ENCODE measurements at places on chromosomes 2 and 18.
A peak's percentile ranks its signal among the peaks of the same experiment; 100 is the strongest.

- DNase-seq: no peak
Measured at GRCh38 chr2:44779793-44780192, 161.7 kb upstream of the SIX3 start.

DNA sequence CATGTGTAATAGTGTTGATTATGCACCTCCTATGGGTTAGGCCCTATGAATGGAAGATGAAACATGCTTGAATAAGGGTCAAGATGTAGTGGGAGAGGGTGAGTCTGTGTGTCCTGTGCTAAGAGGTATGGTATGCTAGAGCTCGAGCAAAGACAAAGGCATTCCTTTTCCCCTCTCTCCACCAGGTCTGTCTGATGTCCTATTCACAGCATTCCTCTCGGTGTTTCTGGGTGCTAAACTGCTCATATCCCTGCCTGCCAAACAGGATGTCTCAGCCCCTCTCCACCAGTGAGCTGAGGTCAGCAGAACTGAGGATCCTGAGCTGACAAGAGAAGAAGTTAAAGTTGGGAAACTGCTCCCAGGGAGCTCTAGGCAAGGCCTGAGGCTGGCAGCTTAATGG is 344.9 kb downstream of the TSN start:
- no peak for DNase-seq

- no peak for DNase-seq
Measured at GRCh38 chr2:28355521-28356094, 37.0 kb upstream of the FOSL2 start.

DNA sequence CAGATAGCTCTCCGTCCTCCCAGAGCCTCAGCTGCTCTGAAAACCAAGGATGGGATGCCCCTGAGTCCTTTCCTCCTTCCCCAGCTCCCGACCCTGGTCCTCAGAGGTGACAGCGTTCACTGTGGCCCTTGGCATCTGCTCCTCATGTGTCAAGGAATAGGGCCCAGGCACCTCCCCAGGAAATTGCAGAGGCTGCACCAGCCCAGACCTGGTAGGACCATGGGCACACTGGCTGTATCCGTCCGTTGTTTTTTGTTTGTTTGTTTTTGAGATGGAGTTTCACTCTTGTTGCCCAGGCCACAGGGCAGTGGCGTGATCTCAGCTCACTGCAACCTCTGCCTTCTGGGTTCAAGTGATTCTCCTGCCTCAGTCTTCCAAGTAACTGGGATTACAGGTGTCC is 37.5 kb upstream of the SLC66A3 start:
- DNase-seq: no peak

DNA sequence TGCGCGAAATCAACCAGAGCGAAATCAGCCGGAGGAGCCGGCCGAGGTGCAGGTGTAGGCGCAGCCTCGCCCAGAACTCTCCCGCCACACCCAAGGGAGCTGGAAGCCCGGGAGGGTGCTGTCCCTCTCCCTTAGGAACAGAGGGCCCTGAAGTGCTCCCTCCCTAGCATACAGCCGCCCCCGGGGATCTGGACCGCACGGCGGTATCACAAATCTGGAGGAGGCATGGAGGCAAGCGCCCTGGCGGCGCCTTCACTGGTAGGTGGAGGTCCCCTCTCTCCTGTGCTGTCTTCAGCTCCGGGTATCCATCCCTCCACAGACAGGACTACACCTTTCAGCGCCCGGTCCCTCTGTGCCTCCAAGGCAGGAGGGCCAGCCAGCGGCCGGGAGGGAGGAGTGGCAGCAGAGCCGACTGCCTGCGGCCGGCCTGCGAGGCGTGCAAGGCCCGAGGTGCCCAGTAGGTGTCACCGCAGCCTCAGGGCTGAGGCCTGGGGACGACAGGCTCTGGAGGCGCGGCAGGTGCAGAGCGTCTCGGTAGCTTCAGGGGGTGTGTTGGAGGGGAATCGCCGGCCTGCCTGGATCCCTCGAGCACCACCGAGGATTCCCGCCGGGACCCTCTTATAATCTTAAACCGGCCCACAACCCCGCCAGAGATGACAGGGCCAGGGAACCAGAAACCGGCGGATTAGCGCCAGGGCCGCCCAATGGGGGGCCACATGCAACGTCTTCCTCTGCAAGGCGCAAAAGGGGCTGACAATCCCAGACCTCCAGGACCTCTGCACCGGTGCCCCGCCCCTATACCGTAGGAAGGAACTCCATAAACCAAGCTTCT is 2.8 kb downstream of the IHH start:
- peak; percentile 74 for DNase-seq

DNA sequence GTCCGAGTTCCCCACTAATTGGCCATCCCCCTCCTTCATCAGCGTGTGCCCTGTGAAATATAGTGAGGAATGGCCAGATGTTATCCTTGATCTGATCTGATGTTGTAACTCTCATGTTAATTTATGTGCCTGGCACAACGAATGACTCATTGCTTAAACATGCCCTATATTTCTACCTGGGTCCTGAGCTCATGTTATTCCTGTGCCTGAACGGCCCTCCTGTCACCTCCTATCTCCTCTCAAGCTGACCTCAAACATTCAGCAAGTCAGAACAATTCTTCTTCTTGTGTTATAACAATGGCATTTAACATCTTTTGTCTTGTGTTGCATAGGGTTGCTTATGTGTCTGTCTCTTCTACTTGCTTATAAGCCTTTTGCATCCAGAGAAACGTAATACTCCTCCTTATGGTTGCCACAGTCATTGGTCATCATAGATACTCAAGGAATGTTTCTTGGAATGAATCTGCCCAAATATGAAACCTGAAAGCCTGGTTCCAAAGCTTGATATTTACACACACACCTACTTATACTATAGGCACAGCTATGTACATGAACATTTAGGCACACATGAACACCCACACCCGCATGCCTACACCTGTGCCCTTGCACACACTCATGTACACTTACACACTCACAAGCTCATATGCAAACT is 80.2 kb upstream of the PHLPP1 start:
- no peak for DNase-seq

DNA sequence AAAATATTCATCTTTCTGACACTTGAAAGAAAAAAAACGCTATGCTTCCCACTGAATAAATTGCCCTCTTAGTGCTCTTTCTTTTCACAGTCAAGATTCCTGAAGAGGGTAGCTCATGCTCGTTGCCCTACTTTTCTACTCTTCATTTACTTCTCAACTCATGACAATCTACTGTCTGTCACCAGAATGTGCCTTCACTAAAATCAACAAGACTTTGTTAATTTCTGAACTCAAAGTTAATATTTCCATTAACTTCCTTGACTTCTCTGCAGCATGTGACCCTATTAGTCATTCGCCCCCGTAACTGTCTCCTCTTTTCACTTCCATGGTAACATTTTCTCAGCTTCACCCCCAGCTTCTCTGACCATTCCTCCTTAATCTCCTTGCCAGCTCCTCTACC is 98.9 kb upstream of the MAPRE2 start:
- DNase-seq: no peak

GRCh38 chr18:77249569-77250500 is at the start of gene GALR1:
Gene GALR1 (plus strand): TSS chr18:77249848. CDS start chr18:77250549, 701 bp downstream.
- no peak for DNase-seq

DNA sequence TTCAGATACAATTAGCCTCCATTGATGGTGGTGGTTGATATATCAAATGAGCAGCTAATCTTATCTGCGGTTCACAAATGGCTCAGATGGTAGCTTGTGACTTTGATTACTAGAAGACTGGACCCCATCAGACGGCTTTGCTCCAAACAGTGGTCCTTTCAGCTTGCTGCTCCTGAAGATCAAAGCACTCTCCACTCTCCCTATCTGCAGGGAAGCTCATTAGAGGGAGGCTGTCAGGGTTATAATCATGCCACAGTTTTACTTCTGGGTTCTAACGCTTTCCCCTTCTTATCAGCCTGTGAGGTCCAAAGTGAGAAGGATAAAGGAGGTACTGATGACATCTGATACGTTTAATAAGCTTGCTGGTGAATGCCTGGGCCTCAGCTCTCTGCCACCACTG is 247.1 kb upstream of the NT5C1B start:
- no peak for DNase-seq
